Neuronal stem cell (in vitro differentiated cells): ENCODE measurements at places on chromosomes 6 and 20.
A peak's percentile ranks its signal among the peaks of the same experiment; 100 is the strongest.

- H3K36me3 ChIP-seq, result peaks cover 43% of the 10 kb centered on the region
- peaks cover 2% of the 10 kb centered on the region for H3K27me3 ChIP-seq
- no peak for DNase-seq
- H3K27ac ChIP-seq, result no peak overlapping the region
Observed at GRCh38 chr6:44227148-44227793, 3.9 kb downstream of the SLC29A1 start.

GRCh38 chr20:53831228-53831627 lies 237.6 kb upstream of the ZNF217 start:
- H3K36me3 ChIP-seq, result no peaks in the 10 kb centered on the region
- H3K27ac ChIP-seq, result no peak overlapping the region
- no peaks in the 10 kb centered on the region for H3K27me3 ChIP-seq
- peaks cover 20% of the 10 kb centered on the region for H3K4me1 ChIP-seq

DNA sequence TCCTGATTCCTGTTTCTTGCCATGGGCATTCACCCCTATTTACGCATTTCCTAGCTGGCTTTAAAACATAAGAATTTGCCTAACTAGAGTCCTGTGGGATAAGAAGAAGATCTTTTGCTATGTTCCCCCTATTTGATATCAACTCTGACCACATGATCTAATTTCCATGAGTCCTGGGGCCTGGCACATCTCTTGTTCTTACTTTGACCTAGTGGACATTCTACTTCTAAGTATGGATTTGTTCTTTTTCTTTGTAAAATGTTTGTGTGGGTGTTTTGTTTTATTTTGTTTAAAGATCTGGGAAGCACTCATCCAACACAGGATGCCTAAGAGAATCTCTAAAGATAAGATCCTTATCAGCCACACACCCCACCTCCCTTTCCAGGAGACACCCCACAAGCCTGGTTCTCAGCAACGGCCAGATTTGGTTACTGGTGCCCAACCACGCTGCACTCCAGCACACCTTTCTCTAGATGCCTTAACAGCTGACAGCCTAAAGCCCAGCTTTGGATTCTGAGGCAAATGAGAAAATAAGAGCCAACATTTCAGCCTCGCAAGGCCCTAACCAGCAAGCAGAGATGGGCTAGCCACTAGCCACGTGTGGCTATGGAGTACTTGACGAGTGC lies 74.7 kb downstream of the SLC23A2 start:
- no peaks in the 10 kb centered on the region for H3K27me3 ChIP-seq
- peaks cover 3% of the 10 kb centered on the region for H3K36me3 ChIP-seq
- H3K4me1 ChIP-seq, result peaks cover 2% of the 10 kb centered on the region
- no peak overlapping the region for H3K4me3 ChIP-seq
- no peak for DNase-seq

DNA sequence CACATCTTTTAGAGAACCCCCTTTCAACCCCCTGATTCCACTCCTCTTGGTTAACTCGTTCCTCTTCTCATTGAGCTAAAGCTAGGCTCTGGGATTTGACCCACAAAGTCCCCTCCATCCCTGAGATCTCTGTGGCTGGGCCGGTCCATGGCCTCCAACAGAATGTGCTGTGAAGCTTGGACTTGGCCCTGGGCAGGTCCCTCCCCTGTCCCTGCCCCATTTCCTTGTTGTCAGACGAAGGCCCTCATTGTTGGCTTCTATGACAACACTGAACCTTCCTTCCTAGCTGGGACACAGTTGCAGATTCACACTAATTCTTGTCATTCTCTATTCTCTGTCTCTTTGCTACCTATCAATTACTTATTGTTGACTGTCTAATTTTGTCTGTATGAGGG lies 156.1 kb downstream of the SYCP2 start:
- no peak overlapping the region for H3K27ac ChIP-seq
- H3K27me3 ChIP-seq, result peaks cover 3% of the 10 kb centered on the region
- H3K4me3 ChIP-seq, result no peak overlapping the region
- DNase-seq, result no peak
- no peaks in the 10 kb centered on the region for H3K36me3 ChIP-seq

- no peak overlapping the region for H3K4me3 ChIP-seq
- H3K27me3 ChIP-seq, result no peaks in the 10 kb centered on the region
- no peak for DNase-seq
- no peaks in the 10 kb centered on the region for H3K36me3 ChIP-seq
- H3K27ac ChIP-seq, result no peak overlapping the region
Observed at GRCh38 chr6:167558246-167559177, 233.6 kb downstream of the TTLL2 start.

- H3K4me3 ChIP-seq, result no peak overlapping the region
- H3K27me3 ChIP-seq, result no peaks in the 10 kb centered on the region
- no peak for DNase-seq
- H3K27ac ChIP-seq, result no peak overlapping the region
- H3K4me1 ChIP-seq, result no peaks in the 10 kb centered on the region
Observed at GRCh38 chr6:128357392-128358130, 162.8 kb downstream of the PTPRK start.

GRCh38 chr6:97805596-97805995 lies 522.6 kb upstream of the MMS22L start:
- no peaks in the 10 kb centered on the region for H3K27me3 ChIP-seq
- peaks cover 5% of the 10 kb centered on the region for H3K4me1 ChIP-seq
- no peak overlapping the region for H3K27ac ChIP-seq
- no peak overlapping the region for H3K4me3 ChIP-seq
- no peak for DNase-seq
- no peaks in the 10 kb centered on the region for H3K36me3 ChIP-seq

DNA sequence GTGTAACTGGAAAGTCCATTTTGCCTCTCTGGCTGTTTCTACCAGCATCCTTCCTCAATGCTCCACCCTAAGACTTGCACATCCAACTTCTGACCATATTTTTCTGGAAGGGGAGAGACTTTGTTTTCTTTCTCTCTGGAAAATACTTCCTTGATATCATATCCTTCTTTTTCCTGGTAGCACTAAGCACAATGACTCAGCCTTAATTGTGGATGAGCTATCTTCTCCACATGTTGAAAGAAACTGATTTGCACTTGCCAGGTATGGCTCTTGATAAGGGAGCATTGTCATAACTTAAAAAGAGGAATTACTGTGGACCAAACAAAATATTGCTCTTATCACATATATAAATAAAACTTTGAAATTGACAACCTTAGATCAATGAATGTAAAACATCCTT lies 30.1 kb upstream of the IBTK start:
- H3K27ac ChIP-seq, result no peak overlapping the region
- DNase-seq, result no peak
- no peak overlapping the region for H3K4me3 ChIP-seq
- H3K36me3 ChIP-seq, result no peaks in the 10 kb centered on the region
- H3K4me1 ChIP-seq, result no peaks in the 10 kb centered on the region

DNA sequence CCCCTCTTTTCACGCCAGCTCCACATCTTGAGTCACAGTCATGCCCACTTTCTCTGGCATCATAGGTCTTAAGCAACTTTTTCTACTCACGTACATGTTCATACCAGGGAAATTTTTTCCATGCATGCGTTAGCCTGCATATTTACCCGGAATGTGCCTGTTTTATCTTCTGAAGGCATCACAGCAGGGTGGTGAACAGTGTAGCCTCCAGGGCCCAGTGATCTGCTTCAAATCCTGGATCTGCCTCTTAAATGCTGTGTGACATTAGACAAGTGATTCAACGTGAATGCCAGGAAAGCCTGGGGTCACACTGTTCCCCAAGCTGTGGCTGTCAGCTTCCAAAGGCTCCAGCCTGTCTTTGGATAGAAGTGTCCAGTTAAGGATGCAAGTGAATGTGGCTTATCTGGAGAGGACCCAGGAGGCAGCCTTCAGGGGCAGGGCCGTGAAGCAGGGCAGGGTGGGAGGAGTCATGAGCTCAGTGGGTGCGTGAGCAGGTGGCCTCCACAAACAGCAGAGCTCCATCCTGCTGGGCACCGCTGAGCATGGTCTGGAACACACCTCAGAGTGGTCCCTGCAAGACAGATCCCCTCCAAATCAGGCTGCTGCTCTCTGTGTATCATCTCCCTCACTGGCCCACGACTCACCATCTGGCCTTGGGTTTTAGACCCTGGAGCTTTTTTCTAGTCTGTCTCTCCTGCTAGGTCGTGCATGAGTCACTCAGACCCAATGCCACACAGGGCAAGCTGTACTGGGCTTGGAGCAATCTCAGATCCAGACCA lies 30.4 kb upstream of the CD93 start:
- no peak overlapping the region for H3K4me3 ChIP-seq
- no peaks in the 10 kb centered on the region for H3K27me3 ChIP-seq
- H3K27ac ChIP-seq, result no peak overlapping the region
- DNase-seq, result no peak

GRCh38 chr6:108408861-108409260 lies 114.0 kb downstream of the AFG1L start:
- no peak overlapping the region for H3K4me3 ChIP-seq
- DNase-seq, result no peak
- no peaks in the 10 kb centered on the region for H3K36me3 ChIP-seq
- H3K27ac ChIP-seq, result no peak overlapping the region
- H3K27me3 ChIP-seq, result no peaks in the 10 kb centered on the region
- no peaks in the 10 kb centered on the region for H3K4me1 ChIP-seq

DNA sequence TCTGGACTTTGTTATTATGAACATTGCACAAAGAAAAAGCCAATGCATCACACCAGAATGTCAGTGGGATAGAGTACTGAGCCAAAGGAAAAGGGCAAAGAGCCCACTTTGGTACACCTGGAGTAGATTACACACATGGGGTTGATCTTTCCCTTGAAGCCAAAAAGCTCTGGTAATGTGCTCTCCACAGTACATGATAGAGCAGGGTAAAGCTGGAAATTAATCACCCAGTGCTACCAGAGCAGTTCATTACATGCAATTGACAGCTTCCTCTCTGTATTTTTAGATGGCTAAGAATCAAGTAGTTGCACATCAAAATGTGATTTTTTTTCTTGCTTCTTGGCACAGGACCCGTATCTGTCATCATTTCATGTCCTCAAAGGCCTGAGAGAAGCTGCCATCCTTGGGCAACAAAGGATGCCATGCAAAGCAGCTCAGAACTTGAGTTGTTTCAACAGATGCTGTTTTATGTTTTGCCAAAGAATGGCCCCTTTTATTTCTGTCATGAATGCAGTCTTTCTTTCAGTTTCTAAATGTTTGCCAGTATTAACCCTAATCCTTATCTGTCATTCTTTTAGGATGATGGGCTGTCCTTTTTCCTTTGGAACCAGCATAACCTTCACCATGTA lies 88.1 kb downstream of the HDGFL1 start:
- no peak for DNase-seq
- H3K4me1 ChIP-seq, result no peaks in the 10 kb centered on the region
- H3K36me3 ChIP-seq, result no peaks in the 10 kb centered on the region
- H3K27ac ChIP-seq, result no peak overlapping the region

GRCh38 chr6:7673063-7673536 lies 52.8 kb upstream of the BMP6 start:
- no peak overlapping the region for H3K4me3 ChIP-seq
- H3K36me3 ChIP-seq, result no peaks in the 10 kb centered on the region
- H3K27me3 ChIP-seq, result peaks cover 38% of the 10 kb centered on the region
- no peak overlapping the region for H3K27ac ChIP-seq
- H3K4me1 ChIP-seq, result no peaks in the 10 kb centered on the region

GRCh38 chr6:72894091-72894490 lies 272.2 kb downstream of the KCNQ5 start:
- H3K27ac ChIP-seq, result no peak overlapping the region
- no peaks in the 10 kb centered on the region for H3K4me1 ChIP-seq
- no peaks in the 10 kb centered on the region for H3K36me3 ChIP-seq
- H3K4me3 ChIP-seq, result no peak overlapping the region

- peak; percentile 75 for DNase-seq
- H3K27ac ChIP-seq, result peak within 1 kb of the TSS; percentile 63
- no peaks in the 10 kb centered on the region for H3K27me3 ChIP-seq
- H3K36me3 ChIP-seq, result no peaks in the 10 kb centered on the region
- peaks cover 4% of the 10 kb centered on the region for H3K4me1 ChIP-seq
- H3K4me3 ChIP-seq, result peak within 1 kb of the TSS; percentile 72
Observed at GRCh38 chr6:17392978-17393891, at the start of gene CAP2. TSS of gene CAP2 (plus strand) at chr6:17393595. CDS start at chr6:17421556, 27,961 bp downstream.

- no peak overlapping the region for H3K4me3 ChIP-seq
- H3K27ac ChIP-seq, result no peak overlapping the region
- H3K4me1 ChIP-seq, result no peaks in the 10 kb centered on the region
- H3K27me3 ChIP-seq, result no peaks in the 10 kb centered on the region
Observed at GRCh38 chr6:112156668-112157067, 69.3 kb downstream of the FAM229B start.

DNA sequence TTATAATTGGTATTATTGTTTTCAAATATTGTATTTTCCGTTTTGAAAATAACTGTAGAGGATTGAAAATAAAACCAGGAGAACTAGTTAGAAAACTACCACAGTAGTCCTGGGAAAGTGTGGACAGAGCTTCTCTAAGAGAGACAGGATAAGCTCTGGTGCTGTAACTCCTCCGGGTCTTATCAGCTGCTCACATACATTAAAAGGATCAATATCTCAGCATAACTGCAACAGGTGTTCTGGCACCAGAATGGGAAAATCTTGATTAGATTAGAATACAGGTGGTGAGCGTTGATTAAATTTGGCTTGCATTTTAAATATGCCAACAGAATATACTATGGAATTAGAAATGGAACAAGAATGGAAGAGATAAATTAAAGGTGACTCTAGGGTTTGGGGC lies 1138.9 kb upstream of the ADGRB3 start:
- H3K4me1 ChIP-seq, result no peaks in the 10 kb centered on the region
- no peak overlapping the region for H3K4me3 ChIP-seq
- DNase-seq, result no peak
- H3K27me3 ChIP-seq, result no peaks in the 10 kb centered on the region

- no peaks in the 10 kb centered on the region for H3K27me3 ChIP-seq
- no peak overlapping the region for H3K4me3 ChIP-seq
- H3K36me3 ChIP-seq, result peaks cover 14% of the 10 kb centered on the region
- no peak overlapping the region for H3K27ac ChIP-seq
- no peak for DNase-seq
- H3K4me1 ChIP-seq, result peaks cover 12% of the 10 kb centered on the region
Observed at GRCh38 chr6:43055966-43056365, 2.3 kb upstream of the CUL7 start.

DNA sequence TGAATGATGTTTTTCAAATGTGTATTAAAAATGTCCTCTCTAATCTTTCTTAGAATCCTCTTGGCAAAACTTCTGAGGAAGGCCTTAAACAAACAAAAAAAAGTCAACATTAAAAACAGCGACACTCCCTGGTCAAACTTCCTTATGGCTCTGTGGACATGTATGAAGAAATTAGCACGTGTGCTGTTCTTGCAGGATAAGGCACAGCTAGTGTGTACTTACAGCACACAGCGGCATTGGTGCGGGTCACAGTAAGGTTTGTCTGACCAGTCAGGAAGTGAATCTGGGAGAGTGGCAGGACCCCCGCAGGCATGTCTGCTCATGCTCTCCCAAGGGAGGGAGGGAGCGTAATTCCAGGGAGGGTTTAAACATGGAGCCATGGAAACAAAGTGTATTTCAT lies 38.8 kb downstream of the SLC22A1 start:
- H3K36me3 ChIP-seq, result no peaks in the 10 kb centered on the region
- H3K4me3 ChIP-seq, result no peak overlapping the region
- no peaks in the 10 kb centered on the region for H3K27me3 ChIP-seq
- H3K4me1 ChIP-seq, result peaks cover 7% of the 10 kb centered on the region

GRCh38 chr6:100509101-100509500 lies 44.4 kb upstream of the SIM1 start:
- H3K27me3 ChIP-seq, result no peaks in the 10 kb centered on the region
- DNase-seq, result no peak
- peaks cover 77% of the 10 kb centered on the region for H3K36me3 ChIP-seq
